ENCODE measurements at places on chromosomes 11 and 22.

DNA sequence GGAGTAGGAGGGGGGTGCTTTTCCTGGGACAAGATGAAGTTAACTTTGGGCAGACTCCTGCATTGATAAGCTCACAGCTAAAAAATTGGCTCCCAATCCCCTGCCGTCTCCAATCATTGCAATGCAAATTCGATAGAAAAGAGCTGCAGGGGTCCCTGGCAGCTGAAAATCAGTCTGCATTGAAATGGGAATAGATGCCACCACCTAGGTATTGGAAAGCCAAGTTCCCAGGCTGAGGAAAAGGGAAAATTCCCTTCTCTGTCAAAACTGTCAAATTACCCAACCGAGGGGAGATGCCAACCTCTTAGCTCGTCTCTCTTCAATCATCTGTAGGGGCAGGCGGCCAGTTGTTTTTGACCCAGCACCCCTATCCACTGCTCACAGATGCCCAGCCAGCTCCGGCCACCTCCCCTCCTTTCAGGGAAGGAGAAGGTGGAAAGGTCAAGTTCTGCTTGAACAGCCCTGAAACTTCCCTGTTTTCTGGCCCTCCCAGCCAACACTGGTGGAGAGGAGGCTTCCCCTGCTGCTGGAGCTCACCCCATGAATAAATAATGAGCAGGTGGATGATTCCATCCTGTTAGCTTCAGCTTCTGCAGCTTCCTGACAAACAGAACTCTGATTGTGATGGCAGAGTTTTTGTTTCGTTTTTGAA is 916.3 kb downstream of the TBC1D22A start:
- DNase-seq = no peak

DNA sequence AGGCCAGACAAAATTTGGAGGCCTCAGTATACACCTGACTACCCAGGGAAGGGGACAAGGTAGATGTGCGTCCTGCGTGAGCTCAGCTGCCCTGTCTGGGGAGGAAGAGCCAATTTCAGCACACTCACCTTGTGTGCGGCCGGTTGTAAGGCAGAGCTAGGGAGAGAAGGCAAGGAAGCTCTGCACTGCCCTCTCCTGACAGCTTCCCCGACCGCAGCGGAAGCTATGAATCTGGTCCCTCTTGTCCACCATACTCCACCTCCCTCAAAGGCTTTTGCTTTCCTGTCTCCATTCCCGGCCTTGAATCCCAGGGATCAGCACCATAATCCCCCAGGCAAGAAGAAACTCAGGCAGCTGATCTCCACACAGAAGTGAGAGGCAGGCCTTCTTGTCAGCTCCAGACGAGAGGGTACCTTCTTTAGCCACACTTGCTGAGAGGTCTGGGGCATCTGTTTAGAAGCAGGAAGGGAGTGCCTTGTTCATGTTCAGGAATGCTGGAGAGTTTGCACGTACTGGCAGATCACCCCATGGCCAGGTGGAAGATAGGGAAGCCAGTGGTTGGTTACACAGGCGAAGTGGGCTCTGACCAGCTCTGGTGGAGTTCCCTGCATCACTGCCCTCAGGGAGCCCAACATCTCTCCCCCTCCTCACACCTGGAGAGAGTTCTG is 62.5 kb downstream of the FEZ1 start:
- no peak for DNase-seq

GRCh38 chr11:118260353-118260752 is 3.7 kb downstream of the MPZL2 start:
- DNase-seq = no peak

DNA sequence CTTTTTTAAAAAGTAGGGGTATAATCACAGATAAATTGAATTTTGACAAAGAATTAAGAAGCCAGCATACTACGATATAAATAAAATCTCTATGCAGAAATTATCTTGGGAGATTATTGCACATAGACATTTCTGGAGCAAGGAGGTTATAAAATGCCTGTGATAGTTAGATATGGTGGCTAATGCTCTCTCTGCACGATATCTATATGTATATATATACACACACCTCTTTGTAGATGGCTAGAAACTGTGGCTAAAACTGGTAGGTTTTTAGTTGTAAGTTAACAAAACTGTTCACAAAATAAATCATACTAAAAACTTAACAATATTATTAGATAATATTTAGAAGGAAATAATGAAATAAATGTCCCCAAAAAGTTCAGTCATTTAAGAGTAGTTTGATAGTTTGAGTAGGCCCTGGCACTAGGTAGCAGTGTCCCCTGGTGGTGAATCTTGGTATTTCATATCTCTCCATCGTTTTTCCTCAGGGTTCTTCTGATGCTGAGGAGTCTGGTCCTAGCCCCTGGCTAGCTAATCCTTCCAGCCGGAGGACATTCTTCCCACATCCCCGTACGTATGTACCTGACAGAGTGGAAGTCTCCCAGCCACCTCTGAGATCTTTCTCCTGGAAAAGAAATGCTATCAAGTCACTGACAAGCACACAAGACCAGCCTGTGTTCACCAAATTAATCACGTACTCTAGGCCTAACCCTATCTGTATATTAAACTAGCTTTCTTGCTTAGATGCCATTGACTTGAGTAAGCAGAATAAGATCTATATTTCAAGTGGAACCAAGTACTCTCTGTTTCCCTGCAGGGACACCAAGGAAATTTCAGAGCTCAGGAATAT is 32.2 kb downstream of the ART5 start:
- no peak for DNase-seq

GRCh38 chr22:25843660-25844405 is 101.8 kb downstream of the MYO18B start:
- DNase-seq = no peak

- DNase-seq = no peak
Observed at GRCh38 chr22:49694462-49695260, 133.0 kb downstream of the BRD1 start.

GRCh38 chr11:29645373-29645772 is 371.5 kb downstream of the KCNA4 start:
- DNase-seq = no peak

DNA sequence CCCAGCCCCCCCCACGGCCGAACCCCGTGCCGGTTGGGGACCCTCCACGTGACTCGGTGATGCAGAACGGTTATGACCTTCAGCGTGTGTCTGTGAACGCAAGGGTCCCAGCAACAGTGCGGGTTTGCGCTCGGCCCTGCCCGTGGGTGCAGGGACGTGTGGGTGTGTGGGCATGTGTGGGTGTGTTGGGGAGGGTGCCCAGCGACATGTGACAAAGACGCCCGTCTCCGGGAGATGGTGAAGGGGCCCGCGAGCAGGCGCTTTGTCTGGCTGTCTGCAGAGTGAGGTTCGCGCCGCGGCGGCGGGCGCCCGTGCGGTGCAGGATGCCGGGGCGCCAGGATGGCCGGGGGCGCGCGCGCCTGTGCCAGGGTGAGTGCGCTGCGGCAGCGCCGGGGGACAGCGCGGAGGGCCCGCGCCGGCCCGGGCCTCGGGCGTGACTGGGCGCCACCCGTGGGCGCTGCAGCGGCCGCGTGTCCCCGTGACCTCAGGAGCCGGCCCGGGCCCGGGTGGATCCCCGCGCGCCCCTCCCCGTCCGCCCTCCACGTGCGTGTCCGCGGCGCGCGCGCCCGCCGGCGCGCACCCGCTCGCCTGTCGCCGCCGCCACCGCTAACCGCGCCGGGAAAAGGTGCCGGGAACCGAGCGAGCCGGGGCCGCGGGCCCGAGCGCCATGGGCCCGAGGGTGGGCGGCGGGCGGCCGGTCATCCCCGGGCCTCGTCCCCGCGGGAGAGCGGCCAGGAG is at the start of gene LRFN4:
TSS of gene LRFN4 (plus strand) at position 569 of the 738 bp plus-strand sequence. CDS start 681 bp downstream, outside the sequence.
- DNase-seq = no peak

GRCh38 chr22:35437049-35437448 is 37.1 kb downstream of the MCM5 start:
- no peak for DNase-seq
